ENCODE measurements at places on chromosomes 13 and 19.

DNA sequence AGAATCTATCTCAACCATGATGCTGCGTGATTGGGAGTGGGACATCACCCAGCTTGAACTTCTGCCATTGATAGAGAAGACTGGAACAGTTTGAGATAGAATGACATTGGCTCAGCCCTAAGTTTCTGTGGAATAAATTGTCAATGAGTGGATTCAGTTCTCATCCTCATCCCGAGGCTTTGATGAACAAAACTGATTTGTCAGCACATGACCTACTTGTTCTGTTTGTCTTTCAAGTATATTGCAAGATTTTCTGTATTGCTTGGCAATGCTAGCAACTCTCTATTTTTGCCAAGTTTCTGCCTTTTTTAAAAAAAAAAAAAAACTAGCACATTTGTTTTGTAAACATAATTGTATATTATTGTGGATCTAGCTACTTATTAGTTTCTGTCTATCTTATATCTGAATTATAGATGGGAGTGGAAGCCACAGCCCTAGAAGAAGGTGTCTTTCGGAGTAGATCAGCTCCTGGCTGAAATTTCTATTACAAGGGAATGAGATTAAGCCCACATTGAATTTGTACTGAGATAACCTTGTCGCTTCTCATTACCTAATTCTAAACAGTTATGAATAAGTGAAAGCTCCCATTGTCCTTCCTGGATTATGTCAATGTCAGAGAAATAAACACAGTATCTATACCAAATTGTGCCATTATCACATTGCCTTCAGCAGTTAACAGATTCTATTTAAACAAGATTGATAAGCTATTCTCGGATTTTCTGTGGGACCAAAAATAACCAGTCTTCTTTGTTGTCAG is 166.1 kb downstream of the TNFSF13B start:
- no peak for DNase-seq

DNA sequence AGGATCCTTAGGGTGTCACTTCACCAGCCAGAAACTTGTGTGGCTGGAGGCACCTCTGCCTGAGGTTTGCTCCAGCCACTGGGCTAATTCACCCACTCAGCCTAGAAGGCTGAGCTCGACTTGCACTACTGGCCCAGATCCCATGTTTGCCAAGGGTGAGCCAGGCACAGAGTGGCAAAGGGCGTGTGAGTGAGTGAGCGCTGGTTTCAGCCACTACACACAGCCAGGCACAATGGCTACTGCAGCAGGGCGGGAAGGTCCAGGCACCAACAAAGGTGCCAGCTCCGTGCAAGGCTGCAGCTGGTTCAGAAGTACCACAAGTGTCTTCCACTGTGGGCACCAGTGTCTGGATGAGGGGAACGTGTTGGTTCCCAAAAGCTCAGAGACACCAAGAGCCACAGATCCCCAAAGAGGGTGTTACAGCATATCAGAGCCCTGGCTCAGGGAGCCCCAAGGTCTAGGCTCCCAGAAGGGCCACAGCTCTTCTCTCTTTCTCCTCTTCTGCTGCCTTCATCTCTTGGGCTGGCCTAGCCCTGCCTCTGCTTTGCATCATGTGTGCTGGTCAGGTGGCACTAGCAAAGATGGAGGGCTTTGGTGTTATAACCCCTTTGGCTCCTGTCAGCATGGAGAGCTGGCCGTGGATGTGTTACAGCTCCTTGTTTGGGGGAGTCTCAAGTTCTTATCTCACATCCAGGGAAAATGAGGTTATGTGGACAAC is 736.3 kb upstream of the KLHL1 start:
- no peak for DNase-seq

DNA sequence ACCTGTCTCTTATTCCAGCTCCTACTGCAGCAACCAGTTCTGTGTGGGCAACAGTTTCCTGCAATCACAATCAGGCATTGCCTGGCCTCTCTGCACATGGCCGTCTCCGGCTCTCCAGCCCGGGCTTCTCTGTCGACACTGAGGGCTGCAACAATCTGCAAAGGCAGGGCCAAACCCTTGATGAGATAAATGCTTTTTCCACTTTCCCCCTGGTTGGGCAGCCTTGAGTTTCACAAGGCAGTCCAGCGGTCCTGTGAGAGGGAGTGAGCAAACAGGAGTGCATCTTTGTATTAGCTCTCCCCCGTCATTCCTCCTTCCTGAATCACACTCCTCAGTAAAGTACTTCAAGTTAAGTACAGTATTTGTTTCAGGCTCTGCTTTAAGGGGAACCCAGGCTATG is 40.7 kb upstream of the VWA8 start:
- no peak for DNase-seq

DNA sequence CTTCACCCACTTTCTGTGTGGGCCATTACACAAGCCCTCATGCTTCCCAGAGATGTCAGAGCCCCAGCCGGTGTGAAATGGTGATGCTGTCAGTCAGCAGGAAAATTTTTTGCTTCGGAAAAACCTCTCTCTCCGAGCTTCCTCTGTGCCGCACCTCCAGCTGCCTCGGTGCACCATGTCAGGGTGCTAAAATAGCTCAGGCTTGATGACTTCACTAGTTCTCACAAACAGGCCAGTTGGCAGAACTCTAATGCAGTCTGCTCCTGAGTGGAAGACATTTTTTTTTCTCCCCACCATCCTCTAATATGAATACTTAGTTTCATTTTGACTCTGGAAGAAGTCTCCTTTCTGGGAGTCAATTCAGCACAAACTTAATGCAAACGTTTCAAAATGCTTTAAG is 71.3 kb downstream of the KLF12 start:
- DNase-seq = no peak

DNA sequence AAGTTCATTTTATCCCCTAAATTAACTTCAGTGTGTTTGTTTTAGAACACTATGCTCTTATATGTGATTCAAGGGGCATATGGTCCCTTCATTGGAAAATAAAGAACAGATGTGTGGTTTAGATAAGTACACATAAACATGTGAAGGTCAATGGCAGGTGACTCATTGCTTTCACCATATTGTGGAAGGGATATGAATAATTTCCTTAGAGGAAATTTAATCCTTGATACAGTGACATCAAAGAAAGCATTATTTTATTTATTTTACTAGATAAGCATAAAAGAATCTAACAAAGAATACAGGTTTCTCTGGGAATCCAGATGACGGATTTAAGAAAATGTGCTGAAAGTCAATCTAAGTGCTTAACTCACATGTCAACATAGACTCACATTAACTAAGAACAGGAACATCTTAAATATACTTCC is 373.5 kb downstream of the KCTD12 start:
- DNase-seq = no peak

- DNase-seq = no peak
Observed at GRCh38 chr19:52101866-52102562, 6.4 kb upstream of the ZNF841 start.

DNA sequence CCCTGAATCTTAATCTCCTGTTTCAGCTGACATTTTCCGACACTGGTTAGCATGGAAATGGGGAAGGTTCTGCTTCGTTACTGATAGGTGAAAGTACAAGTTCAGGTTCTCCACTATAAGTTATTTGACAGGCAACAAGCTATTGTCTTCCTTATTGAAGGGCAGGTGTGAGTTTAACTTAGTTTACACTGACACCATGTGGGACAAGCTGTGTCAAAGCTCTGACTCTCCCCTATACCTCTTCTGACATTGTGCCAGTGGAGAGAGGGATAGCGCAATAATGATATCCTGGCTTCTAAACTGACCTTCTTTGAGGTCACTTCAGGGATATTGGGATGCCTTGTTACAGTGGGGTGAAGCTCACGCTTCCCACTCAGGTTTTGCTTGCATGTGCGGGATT is 587.0 kb upstream of the SLITRK5 start:
- DNase-seq = no peak

Data from DMS79 (cell line).